ENCODE measurements at places on chromosomes 6 and 20.

GRCh38 chr20:45918779-45919537 lies 7.0 kb upstream of the PLTP start:
- DNase-seq = no peak

DNA sequence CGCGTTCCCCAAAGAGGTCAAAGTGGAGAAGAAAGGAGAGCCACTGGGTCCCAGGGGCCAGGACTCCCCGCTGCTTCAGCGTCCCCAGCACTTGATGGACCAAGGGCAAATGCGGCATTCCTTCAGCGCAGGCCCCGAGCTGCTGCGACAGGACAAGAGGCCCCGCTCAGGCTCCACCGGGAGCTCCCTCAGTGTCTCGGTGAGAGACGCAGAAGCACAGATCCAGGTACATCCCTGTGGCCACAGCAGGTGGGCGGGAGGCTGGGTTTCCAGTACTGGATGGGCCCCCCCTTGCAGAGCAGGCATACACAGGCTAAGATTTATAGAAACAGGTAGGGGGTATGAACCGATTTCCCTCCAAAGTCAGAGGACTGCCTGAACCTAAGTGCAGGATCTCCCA lies 42.7 kb upstream of the SMIM28 start:
- DNase-seq = no peak

DNA sequence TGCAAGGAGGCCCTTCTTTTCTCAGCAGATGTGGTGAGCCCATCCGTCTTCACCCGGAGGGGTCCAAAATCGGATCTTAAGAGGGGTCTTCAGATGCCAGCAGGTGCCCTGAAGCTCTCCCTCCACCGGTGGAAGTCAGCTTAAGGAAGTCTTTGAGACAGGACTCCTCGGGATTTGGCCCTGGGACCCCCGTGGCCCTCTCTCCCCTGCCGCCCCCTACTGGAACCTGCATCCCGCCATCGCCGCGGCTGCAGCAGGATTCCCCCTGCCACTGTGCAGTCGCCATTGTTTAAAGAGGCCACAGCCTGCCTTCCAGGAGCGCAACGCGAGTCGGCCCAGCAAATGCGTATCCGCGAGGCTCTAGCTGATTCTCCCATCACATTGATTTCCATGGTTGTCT lies 292.5 kb upstream of the ZNF337 start:
- DNase-seq = no peak

GRCh38 chr6:44407951-44408670 lies 20.6 kb downstream of the CDC5L start:
- DNase-seq = no peak

- DNase-seq = no peak
Observed at GRCh38 chr6:11025921-11026635, 18.0 kb downstream of the ELOVL2 start.
